ENCODE measurements at places on chromosomes 3 and 15.

- no peak for DNase-seq
These were observed 515.9 kb downstream of the GBE1 start for GRCh38 chr3:81245501-81245900.

DNA sequence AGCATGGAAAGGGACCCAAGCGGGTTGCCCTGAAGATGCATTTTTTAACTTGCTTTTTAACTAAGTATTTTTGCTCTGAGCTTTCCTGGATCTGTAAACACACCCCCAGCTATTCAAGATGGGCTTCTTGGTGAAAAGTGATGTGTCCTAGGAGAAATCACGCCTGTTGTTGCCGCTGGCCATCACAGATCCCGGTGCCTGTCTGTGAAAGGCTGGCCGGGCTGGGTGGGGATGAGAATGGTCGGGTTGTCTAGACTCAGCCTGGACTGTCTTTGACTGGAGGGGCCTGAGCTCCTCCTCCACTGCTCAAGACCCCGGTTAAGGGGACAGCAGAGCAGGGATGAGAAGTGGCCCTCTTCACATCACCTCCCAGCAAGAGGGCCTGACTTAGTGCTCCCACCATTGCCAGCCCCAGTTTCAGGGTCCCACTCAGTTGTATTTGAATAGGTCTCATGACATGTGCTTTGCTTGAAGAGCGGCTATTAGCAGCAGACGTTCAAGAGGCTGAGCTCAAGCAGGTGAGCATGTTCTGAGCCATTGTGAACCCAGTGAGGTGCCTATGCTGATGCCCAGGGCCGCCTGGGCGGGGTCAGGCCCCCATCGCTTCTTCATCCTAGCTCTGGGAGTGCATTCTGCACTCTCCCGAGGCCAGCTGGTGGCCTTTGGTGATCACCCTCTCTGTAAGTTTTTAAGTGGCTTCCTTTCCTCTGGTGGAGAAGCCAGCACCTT, 79.9 kb downstream of the IGF1R start:
- DNase-seq = no peak

DNA sequence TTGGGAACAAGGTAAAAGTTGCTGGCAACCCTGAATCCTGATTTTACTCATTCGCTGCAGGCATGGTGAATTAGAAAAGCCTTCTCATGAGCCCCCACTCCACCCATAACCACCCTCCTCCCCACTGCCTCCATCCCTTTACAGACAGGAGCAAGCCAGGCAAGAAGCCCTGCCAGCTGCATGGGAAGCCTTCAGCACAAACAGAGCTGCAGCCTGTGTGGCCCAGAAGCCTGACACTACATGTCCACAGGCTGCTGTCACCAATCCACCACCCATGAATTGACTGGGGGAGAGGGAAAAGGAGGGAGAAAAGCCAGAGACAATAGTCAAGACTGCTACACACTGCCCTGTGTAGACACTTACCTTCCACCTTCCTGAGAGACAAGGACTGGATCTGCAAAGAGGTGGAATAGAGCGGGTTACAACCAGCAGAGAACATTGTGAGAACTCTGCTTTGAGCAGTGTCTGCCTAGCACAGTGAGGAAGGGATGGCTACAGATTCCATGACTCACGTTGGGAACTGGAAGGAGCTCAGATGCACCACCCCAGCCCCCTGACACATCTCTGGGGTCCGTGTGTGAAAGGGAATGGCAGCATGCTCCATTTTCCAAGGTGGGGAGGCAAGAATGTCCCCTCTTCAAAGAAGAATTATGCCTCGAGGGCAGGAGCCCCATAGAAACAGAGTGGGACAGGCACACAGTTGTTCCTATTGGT, 33.9 kb downstream of the DZIP1L start:
- DNase-seq = no peak

GRCh38 chr3:75180235-75180944, 483.7 kb upstream of the FRG2C start:
- DNase-seq = no peak

Data from stimulated activated CD8-positive, alpha-beta memory T cell treated with anti-CD3 and anti-CD28 coated beads, Interleukin-7, amount 100 ng/mL, for 1 hour (primary cell).